RCC 7860 (cell line): ENCODE measurements at places on chromosomes 2 and 18.

DNA sequence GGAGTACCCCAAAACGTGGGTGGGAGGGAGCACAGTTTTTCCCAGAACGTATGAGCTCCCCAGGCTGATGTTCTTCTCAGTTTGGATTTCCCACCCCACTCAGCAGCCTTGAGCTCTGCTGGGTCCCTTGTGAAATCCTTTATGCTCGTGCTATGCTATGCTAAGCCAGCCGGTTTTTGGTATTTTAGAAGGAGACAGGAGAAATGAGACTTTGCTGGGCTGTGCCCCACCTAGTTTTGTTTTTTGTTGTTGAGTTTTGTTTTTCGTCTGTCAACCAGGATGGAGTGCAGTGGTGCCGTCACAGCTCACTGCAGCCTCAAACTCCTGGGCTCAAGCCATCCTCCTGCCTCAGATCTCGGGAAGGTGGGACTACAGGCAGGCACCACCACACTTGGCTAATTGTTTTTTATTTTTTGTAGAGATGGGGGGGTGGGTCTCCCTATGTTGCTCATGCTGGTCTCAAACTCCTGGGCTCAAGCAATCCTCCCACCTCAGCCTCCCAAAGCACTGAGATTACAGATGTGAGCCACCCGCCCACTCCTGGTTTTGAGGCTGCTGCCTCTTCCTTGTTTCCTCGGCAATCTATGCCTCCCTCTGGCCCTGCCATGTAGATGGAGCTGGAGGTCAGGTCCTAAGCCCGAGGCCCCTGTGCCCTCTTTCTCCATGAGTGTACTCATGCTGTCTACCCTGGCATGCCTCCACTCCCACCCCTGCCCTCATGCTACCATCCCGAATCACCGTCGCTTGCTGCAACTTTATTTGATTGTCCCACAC is 17.5 kb upstream of the MGAT4A start:
- DNase-seq, result no peak

DNA sequence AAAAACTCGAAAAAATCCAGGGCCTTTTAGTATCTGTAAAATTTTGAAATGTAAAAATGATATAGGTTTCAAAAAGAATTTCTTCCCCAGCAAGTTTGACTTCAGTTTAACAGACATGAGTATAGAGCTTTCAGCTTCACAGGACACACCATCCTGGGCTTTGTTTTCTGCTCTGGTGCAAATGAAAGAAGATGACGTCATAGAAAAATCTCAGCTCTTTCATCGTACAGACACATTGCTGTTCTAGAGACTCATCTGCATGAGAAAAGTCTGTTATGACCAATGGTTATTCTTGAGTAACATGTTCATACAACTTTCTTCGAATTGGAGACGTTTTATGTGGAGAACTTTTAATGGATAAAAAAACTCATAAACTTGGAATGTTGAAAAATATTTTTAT is 111.7 kb upstream of the DYNAP start:
- no peak for DNase-seq

GRCh38 chr2:71830497-71831192 is 317.0 kb downstream of the CYP26B1 start:
- peak; percentile 48 for DNase-seq

GRCh38 chr2:72129681-72130340 is 17.9 kb downstream of the CYP26B1 start:
- DNase-seq, result no peak

- peak; percentile 72 for DNase-seq
Measured at GRCh38 chr2:236718207-236718992, 148.8 kb downstream of the ACKR3 start.

DNA sequence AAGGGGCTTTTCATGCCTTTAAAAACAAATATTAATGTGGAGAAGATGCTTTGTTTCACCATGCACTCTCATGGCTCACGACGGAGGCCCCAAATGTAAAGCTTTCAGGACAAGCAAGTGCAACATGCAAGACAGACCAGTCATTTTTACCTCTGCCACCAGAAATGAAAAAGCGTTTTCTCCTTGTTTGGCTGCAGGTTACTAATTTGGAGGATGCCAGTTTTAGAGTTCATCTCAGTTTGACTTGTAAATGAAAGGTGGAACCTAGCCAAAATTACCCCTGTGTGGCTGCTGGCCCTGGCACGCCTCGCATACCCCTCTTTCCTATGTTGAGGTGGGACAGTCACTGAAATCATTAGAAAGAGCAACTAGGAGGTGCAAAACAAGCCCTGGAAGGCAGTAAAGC is 138.6 kb downstream of the BCL2 start:
- no peak for DNase-seq
